Cerebellum (tissue), 4 donors: ENCODE measurements at places on chromosomes 6 and 20.

GRCh38 chr20:35625584-35626385, 10.2 kb downstream of the SPAG4 start:
- DNase-seq: no peak

DNA sequence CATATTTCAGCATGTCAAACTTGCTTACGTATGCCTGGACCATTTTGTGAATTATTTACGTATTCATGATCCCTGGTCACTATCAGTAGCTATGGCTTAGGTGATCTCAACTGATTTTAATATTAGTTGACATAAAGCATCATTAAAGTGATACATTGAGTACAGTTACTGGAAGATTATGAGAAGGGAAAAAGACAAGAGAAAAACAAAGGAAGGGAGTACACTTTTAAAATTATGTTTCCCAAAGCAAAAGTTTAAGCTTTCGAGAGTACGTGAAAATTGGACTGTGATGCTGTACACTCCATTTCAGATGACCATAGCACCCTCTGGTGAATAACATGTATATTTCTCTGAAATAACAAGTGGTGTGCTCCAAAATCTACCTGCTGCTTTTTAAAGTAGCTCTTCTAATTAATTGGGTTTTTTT, 215.0 kb upstream of the HSF2 start:
- DNase-seq: peak; percentile 13

- no peak for DNase-seq
Measured at GRCh38 chr20:44407402-44408184, 52.1 kb downstream of the HNF4A start.

DNA sequence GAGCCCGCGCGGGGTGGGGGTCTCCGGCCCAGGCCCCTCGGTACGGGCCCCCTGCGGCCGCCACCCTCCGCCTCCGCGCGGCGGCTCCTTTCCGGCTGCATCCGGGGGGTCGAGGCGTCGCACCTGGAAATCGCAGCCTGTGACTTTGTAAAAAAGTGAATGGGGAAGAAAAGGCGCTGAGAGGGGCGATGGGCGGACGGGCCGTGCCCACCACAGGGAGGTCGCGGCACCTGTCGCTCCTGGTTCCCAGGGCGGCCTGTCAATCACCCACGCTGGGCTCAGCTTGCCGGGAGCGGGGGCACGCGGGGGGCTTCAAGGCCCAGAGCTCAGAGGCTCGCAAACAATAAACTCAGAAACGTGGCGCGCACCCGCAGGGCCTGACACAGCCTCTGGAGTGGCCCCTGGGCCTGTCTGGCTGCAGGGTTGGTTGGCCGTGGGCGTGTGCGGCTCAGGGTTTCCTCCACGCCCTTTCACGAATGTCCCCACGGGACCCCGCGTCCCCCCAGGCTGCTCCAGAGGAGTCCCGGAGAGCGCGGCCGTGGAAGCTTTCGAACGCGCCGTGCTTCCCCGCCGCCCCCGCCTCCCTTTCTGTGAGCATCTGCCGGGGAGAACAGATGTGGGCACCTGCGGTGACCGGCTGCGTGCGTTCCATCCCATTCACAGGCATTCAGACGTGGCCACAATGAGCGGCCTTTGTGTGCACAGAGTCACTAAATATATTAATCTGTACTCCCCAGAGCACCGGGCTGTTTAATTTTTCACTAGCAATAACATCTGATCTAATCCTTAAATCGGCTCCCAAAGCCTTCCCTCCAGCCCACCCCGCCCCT, 6.1 kb upstream of the DLL1 start:
- DNase-seq: no peak

GRCh38 chr6:80333342-80333741, 226.9 kb downstream of the BCKDHB start:
- DNase-seq: no peak

- DNase-seq: peak; percentile 38
Measured at GRCh38 chr6:43070028-43070632, 6.0 kb upstream of the PTK7 start.

DNA sequence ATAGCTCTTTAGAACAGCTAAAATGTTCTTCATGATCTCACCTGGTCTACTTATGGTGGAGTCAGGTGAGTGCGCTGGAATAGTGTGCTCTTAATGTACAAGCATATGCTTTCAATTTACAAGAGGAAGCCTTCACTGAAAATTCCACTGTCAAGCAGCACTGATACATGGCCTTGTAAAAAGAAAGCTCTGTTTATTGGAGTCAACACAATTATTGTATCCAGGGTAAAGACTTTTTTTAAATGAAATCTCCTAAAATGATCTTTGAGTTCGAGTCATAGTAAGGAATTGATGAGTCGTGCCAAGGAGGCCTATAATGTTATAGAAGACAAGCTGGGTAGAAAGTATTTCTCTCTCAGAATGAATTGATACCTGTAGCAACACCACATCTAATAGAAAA, 41.6 kb upstream of the CARMIL1 start:
- DNase-seq: no peak

- DNase-seq: no peak
Measured at GRCh38 chr20:9040863-9041524, 27.9 kb upstream of the PLCB4 start.

DNA sequence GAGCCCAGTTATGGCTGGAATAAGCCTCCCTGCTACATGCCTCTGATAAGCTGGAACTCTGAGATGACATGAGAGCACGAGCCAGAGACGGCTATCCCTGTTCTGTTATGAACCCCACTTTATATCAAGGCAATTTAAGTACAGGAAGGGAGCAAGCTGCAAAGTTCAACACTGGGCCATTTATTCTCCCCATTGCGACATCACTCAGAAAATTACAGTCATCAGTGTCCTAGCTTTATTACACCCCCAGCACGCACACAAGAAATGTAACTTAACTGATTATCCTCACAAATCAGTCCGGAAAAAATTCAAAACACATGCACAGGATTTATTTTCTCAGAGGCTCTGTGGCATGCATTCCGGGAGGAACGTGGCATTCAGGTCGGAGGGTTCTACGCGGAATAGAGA, 125.3 kb upstream of the SLC2A12 start:
- DNase-seq: no peak
